Stimulated activated CD4-positive, alpha-beta T cell treated with anti-CD3 and anti-CD28 coated beads, Interleukin-12 subunit alpha, Interleukin-12 subunit beta, amount 100 ng/mL, for 24 hours (primary cell): ENCODE measurements at places on chromosomes 5 and 9.

DNA sequence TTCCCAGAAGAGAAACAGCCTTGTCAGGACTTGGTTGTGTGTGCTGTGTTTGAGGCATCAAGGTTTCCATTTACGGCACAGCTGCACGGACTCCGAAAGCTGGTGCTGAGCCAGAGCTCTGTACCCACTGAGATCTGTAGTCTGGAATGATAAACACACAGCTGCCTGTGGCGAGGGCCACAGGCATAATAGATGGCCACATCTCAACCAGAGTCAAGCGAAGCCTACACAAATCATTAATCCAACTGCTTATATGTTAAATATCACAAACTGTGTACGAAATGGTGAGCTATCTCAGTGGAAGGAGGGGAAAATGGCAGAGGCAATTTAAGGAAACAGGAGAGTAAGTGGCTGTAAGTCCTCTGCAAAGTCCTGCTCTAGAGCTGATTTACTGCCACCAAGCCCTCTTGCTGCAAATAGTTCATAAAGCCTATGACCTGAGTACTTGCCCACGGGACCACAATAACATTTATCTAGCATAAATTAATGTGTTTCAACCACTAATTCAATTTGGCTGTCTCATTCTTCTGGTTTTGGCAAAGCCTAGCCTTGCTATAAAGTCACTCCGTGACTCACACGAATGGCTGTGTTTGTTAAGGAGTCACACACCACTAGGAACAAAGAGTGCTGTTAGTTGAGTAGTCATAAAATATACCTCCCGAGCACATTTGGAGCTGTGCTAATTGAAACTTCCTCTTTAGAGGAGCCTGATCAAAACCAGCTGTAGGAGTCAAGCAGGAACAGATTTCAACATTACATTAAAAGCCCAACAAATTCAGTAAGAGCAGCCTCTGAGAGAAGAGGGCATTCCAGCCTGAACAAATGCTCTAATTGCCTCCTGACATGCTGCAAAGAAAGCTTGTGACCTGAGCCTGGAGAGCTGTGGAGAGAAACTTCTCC is 738.6 kb upstream of the ZNF608 start:
- no peak for DNase-seq

DNA sequence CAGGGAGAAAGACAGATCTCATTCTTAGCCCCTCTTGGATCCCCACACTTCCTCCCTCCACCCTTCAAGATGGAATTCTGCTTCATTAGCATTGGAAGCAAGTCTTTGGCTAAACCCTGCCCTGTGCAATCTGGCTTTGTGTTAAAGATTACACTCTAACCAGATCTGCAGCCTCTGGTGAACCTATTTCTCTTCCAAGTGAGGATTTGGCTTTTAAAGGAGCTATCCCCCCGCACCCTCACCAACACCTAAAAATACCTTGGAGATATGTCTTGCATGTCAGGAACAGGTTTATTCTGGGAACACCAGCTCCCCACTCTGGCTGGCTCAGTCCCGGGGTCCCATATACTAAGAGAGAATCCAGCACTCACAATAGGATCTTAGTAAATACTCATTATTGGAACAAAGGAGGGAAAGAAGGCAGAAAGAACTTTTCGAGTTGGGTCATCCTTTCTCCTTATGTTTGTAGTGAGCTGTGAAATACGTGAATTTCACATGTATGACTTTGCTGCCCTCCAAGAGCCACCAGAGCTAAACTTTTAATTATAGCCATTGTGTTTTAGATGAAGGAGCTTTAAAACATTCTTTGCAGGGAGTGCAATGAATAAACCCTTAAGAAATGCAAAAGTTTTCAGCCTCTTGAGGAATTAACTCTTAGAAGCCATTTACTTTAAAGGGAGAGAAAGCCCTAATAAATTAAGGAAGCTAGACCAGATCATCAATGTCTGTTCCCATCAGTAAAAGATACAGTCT is 53.7 kb upstream of the HRH2 start:
- DNase-seq = no peak

- DNase-seq = no peak
Observed at GRCh38 chr5:102765350-102765749, 10.2 kb downstream of the PAM start.

- DNase-seq = no peak
Observed at GRCh38 chr5:117041926-117042595, 467.4 kb upstream of the SEMA6A start.

- DNase-seq = no peak
Observed at GRCh38 chr9:2657427-2657826, 35.8 kb downstream of the VLDLR start.

DNA sequence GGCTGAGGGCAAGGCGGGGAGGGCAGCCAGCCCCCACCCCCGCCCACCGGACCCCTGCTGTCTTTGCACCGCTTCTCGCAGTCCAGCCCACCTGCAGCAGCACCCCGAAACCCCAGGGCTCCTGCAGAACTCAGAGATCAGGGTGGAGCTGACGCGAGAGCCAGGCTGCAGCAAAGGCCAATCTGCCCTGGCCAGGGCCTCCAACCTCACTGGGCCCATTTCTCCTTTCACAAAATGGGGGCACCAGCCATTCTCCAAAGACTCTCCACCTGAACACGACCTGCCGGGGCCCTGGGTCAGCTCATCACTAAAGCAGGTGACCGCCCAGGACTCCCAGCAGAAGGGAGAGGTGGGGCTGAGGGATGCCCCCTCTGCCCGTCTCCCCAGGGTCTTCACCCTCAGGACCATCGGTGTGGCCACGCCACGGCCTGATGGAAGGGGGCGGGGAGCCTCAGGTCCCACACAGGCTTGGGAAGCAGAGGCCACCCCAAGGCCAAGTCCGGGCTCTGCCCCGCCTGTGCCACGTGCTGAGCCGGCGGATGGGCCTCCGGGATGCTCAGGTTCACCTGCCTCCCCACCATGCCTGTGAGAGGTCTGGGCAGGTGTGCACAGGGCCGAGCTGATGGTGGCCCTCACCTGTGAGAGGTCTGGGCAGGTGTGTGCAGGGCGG is 13.1 kb downstream of the NACC2 start:
- no peak for DNase-seq

GRCh38 chr9:128628471-128629048 is 28.1 kb downstream of the DYNC2I2 start:
- no peak for DNase-seq

- DNase-seq = no peak
Observed at GRCh38 chr9:107373809-107374208, 90.7 kb downstream of the RAD23B start.

DNA sequence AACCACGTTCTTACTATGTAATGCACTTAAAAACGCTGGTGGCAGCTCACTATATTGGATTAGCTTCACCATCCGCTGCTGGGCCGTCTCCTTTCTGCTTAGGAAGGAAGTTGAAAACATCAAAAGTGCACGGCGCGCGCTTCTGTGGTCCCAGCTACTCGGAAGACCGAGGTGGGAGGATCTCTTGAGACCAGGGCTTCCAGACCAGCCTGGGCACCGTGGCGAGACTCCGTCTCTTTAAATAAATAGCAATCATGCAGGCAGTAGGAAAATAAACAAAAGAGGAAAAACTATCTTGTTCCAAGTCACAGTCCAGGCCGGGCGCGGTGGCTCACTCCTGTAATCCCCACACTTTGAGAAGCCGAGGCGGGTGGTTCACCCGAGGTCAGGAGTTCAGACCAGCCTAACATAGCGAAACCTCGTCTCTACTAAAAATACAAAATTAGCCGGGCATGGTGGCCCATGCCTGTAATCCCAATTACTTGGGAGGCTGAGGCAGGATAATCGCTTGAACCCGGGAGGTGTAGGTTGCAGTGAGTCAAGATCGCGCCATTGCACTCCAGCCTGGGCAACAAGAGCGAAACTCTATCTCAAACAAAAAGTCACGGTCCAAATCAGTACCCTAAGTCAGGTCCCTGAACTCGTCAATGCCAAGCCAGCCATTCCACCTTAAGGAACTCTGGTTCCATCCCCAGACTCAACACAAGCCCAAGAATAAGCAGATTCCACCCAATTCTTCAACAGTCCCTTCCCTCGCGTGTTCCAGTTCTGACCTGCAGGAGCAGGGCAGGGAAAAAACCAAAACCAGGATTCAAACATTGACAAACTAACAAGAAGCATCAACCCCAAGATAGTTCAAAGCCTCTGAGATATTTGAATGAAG is 1.0 kb upstream of the GOLGA1 start:
- peak; percentile 49 for DNase-seq

DNA sequence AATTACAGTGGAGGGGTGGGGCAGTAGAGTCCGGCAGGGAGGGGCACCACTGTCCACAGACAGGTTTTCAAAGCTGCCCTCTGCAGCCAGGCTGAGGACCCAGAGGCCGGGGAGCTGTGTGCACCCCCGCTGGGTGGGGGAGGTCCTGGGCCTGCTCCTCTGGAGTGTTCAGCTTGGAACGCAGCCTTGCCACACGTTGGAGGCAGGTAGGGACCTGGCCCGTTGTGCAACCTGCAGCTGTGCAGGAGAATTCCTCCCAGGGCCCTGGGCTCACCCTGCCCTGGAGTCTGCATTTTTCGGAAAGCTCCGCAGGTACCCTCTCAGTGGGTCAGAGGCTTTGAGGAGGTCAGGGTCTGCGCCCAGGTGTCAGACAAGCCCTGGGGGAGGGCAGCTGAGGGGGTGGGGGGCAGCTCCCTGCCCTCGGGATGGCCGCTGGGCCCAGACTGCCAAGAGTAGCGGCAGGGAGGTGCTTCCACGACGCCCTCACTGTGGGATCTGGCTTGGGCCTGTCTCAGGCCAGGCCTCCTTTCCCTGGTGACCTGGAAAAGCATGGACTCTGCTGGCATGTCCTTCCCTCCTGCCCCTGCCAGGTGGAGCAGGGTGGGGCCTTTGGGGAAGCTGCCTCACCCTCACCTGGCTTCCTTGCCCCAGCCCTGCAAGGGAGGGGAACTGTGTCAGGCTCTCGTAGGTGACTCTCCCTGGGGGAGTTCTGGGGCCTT is 29.5 kb downstream of the RXRA start:
- no peak for DNase-seq
